ENCODE measurements at places on chromosomes 16 and 17.
A peak's percentile ranks its signal among the peaks of the same experiment; 100 is the strongest.

DNA sequence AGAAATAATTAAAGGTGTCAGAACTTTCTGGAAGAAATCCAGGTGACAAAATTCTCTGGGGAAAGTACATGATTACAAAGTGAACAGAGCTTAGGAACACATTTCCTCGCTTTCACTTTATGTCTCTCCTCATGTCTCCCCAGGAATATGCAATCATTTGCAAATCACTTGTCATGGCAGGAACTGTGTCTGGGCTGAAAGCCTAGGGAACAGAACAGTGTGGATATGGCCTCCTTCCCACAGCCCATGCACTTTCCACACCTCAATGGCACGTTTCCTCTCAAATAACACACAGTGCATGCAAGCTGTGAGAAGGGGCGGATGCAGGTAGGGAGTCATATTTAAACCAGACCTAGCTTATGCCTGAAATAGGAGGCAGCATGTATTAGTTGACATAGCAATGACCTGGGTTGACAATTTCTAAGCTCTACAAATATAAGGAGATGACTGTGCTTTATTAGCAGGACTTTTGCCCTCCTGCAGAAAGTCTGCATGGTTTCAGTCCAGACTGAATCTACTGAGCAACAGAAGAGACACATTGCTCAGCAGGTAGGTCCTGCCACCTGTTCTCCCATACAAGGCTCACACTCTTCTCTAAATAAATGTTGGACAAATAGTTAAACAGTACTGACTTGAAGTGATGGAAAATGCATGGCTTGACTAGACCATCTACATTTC is 236.0 kb upstream of the ELAC2 start:
- H3K4me3 ChIP-seq, result no peak overlapping the region
- H3K27ac ChIP-seq, result no peak overlapping the region
- H3K27me3 ChIP-seq, result no peaks in the 10 kb centered on the region
- DNase-seq, result no peak

GRCh38 chr16:85127379-85127723 is 15.1 kb upstream of the CIBAR2 start:
- H3K27ac ChIP-seq, result peak overlapping the region; percentile 86
- no peaks in the 10 kb centered on the region for H3K27me3 ChIP-seq
- no peaks in the 10 kb centered on the region for H3K36me3 ChIP-seq
- peaks cover 20% of the 10 kb centered on the region for H3K4me1 ChIP-seq

- peak; percentile 59 for DNase-seq
- no peaks in the 10 kb centered on the region for H3K27me3 ChIP-seq
- H3K36me3 ChIP-seq, result no peaks in the 10 kb centered on the region
- peak overlapping the region; percentile 99 for H3K27ac ChIP-seq
- H3K4me3 ChIP-seq, result peak overlapping the region; percentile 96
These were observed 660 bp downstream of the RBBP6 start for GRCh38 chr16:24539850-24540601.

- no peak for DNase-seq
- H3K4me1 ChIP-seq, result peaks cover 5% of the 10 kb centered on the region
- H3K36me3 ChIP-seq, result no peaks in the 10 kb centered on the region
- no peak overlapping the region for H3K27ac ChIP-seq
These were observed 10.5 kb downstream of the TBC1D16 start for GRCh38 chr17:80025140-80025539.

GRCh38 chr17:57396511-57396921 is 140.2 kb downstream of the MSI2 start:
- no peak for DNase-seq
- no peaks in the 10 kb centered on the region for H3K27me3 ChIP-seq
- no peak overlapping the region for H3K4me3 ChIP-seq
- H3K4me1 ChIP-seq, result no peaks in the 10 kb centered on the region
- no peak overlapping the region for H3K27ac ChIP-seq

DNA sequence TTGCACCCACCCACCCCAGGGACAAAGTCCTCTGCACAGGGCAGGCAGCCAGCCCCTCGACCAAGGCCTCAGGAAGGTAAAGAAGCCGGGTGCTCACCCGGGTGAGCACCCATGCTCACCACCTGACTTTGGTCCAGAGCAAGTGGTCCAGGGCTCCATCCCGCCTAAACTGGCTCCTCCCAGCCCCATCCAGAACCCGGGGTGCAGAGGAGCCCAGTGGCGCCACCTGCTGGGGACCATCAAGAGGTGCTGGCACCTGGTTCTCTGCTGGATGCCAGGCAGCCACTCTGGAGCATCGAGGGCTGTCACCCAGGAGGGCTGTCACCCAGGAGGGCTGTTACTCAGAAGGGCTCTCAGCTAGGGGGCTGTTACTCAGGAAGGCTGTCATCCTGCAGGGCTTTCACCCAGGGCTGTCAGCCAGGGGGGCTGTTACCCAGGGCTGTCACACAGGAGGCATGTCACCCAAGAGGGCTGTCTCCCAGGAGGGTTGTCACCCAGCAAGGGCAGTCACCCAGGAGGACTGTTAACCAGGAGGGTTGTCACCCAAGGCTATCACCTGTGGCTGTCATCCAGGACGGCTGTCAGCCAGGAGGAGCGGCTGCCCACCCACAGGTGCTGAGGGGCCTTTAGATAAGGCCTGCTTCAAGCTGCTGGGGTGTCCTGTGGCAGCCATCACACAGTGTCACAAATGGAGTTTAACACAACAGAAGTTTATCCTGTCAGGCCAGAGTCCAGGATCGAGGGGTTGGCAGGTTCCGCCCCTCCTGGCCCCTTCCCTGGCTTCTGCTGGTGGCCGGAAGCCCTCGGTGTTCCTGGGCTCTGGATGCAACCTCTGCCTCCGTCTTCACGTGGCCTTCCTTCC is 98.5 kb downstream of the TNFRSF13B start:
- H3K4me1 ChIP-seq, result no peaks in the 10 kb centered on the region
- no peak for DNase-seq
- no peak overlapping the region for H3K4me3 ChIP-seq
- no peak overlapping the region for H3K27ac ChIP-seq
- no peaks in the 10 kb centered on the region for H3K36me3 ChIP-seq

DNA sequence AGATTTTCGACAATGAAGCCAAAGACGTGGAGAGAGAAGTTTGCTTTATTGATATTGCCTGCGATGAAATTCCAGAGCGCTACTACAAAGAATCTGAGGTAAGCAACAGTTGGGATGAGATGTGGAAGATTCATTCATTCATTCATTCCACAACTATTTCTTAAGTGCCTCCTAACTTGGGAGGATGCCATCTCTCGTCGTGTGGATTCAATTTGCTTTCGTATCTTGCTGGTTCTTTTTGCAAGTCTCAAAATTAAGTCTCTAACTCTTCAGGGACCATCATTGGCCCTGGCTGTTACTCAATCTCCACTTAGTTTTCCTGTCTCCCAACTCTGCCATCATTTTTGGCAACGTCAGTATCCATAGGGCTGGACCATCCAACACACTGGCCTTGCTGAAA is 85.6 kb upstream of the NOL11 start:
- H3K27ac ChIP-seq, result no peak overlapping the region
- H3K27me3 ChIP-seq, result no peaks in the 10 kb centered on the region
- no peaks in the 10 kb centered on the region for H3K36me3 ChIP-seq
- no peak for DNase-seq
- no peak overlapping the region for H3K4me3 ChIP-seq
- no peaks in the 10 kb centered on the region for H3K4me1 ChIP-seq

- no peaks in the 10 kb centered on the region for H3K4me1 ChIP-seq
- no peaks in the 10 kb centered on the region for H3K36me3 ChIP-seq
- no peak overlapping the region for H3K4me3 ChIP-seq
- no peak overlapping the region for H3K27ac ChIP-seq
- H3K27me3 ChIP-seq, result no peaks in the 10 kb centered on the region
These were observed 246.5 kb downstream of the FOXL1 start for GRCh38 chr16:86824751-86825296.

GRCh38 chr16:22313876-22314470 is 16.8 kb downstream of the POLR3E start:
- H3K27me3 ChIP-seq, result no peaks in the 10 kb centered on the region
- no peaks in the 10 kb centered on the region for H3K36me3 ChIP-seq
- H3K4me3 ChIP-seq, result no peak overlapping the region
- no peak overlapping the region for H3K27ac ChIP-seq

DNA sequence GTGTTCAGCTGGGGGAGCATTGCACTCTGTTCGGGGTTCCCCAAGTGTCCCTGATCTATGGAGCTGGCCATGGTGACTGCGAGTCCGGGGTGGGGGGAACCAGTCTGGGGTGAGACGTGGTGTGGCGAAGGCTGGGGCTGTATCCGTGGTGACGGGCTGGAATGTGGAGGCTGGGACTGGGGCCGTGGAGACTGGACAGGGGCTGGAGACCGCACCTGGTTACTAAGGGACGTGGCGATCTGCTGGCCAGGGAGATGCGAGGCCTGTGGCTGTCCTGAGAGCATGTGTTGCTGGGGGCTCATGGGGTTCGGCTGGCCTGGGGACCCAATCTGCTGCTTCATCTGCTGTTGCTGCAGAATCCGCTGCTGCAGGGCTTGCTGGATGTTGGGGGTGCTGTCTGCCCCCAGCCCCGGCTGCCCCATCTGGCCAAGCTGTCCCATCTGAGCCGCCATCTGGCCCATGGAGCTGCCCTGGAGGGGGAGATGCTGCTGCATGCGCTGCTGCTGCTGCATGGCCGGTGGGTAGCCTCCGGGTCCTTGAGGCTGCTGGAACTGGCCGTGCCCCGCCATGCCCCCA is 10.6 kb upstream of the TRAP1 start:
- H3K27me3 ChIP-seq, result no peaks in the 10 kb centered on the region
- H3K4me3 ChIP-seq, result no peak overlapping the region
- no peaks in the 10 kb centered on the region for H3K4me1 ChIP-seq
- H3K27ac ChIP-seq, result no peak overlapping the region
- H3K36me3 ChIP-seq, result no peaks in the 10 kb centered on the region
- no peak for DNase-seq
